ENCODE measurements at places on chromosomes 16 and 17.

GRCh38 chr17:51540151-51540550 is 279.8 kb downstream of the UTP18 start:
- DNase-seq, result no peak

DNA sequence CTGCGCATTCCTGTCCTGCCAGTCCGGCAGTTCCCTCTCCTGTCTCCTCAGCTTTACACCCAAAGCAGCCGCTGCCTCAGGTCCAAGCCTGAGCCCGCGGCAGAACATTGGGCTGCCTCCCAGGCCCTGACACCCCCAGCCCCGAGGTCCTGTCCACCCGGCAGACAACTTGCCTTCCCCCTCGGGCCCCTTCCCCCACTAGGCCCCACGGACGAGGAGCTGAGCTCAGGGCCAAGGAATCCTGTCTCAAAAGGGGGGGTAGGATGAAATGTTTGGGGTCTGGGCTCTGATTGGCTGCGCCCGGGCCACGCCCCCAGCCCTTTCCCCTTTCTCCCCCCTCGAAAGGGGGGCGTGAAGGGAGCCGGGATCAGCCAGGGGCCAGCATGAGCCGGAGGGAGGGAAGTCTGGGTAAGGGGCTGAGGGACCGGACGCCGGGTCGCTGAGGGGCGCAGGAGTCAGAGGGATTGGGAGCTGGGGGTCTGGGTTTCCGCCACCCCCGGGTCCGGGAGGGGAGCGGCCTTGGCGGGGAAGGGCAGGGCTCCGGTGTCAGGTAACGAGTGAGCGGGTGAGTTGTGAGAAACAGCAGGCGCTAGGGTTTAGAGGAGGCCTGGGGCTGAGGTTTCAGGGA is at the start of gene CTF1:
Gene CTF1, plus strand, starts transcription at position 354 of the 628 bp plus-strand sequence. Its CDS starts 30 bp downstream, at position 384.
- DNase-seq, result no peak

DNA sequence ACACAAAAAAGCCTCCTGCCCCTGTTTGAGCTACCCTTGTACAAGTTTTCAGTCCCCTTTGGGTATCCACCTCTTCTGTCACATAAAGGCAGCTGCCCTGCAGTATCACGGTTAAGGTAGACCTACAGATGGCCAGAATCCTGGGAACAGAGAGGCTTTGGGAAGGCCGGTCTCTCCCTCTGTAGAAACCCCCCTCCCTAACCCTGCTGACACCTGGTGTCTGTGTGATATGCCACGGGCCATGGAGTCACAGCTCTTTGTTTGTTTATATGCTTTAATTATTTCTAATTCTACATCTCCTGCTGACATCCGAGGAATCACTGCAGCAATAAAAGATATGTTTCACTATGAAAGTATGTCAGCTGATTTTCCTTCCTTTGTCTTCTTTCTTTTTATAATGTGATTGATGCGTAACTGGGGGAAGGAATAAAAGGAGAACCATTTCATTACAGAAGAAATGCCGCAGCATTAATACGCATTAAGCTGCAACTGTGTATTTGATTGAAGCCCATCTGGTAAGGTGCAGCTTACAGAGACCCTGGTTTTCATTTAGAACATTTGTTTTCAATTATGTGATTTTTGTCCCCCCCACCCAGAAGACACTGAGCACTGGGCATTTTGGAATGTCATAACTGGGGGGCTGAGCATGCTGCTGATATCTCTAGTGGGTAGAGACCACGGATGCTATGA is 142.1 kb downstream of the SLC39A11 start:
- no peak for DNase-seq

DNA sequence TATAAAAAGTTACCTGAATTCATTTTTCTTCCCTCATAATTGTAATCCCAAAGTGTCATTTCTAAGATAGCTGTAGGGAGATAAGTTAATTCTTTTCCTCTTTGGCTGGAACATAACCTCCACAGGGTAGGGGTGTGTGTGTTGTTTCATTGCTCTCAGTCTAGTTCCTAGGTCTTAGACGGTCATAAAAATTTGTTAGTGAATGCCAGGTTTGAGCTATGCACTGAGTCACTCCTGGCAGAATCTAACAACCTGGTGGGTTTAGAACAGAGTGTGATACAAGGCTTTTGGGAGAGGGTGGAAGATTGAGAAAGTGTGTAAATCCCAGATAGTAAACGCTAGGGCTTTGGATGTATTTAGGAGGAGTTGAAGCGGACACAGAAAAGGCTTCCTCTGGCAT is 894 bp upstream of the PHKG2 start:
- DNase-seq, result no peak

GRCh38 chr17:75502072-75502720 is 13.1 kb downstream of the CASKIN2 start:
- DNase-seq, result no peak

- no peak for DNase-seq
These were observed 89.3 kb downstream of the IRF8 start for GRCh38 chr16:85988306-85988705.

DNA sequence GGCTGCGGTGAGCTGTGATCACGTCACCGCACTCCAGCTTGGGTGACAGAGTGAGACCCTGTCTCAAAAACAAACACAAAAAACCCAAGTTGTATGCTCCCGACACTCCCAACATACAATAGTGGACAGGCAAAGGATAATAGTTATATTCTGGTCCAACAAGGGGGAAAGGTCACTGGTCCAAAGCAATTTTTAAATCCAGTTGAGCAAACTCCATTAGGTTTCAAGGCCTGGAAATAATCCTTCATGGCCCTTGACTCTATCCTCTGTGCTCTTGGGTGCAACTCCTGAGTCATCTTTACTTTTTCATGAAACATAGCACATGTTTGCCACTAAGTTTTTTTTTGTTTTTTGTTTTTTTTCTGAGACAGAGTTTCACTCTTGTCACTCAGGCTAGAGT is 50.3 kb upstream of the PHOSPHO1 start:
- no peak for DNase-seq

- peak; percentile 60 for DNase-seq
These were observed 8.0 kb downstream of the FLYWCH1 start for GRCh38 chr16:2919511-2920255.

DNA sequence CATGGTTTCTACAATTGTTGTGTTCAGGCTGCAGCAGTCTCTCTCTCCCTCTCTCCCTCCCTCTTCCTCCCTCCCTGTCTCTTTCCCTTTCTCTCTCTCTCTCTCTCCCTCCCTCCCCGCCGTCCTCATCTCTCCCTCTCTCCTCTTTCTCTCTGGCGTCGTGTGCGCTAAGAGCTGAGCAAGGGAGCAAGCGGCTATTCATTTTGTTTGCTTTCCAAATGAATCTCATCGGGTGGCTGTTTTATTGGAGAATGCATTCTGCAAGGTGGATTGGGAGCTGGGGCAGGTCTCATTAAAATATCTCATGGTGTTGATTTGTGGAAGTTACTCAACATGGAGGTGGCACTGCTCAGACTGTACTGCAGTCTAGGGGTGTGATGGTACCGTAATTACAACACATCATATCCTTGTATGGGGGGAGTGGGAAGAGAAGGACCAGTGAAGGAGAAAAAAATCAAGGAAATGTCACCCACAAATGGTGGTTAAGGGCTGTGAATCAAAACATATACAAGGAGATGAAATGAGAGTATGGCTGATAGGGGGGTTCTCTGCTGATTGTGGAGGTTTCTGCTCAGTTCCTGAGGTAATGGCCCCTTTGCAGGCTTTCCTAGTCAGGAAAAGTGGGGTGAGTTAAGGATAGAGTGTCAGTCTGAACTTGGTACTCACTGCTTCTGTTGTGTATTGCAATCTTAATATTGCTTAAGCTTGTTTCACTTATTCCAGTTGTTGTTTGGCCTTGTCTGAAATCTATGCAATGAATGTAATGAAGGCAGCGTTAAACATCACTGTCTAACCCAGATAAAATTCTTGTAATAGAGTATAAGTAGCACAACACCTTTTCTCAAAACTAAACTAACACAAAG is 2.7 kb downstream of the MSL1 start:
- DNase-seq, result no peak

- DNase-seq, result no peak
These were observed 116.0 kb downstream of the SALL1 start for GRCh38 chr16:51035110-51035498.

DNA sequence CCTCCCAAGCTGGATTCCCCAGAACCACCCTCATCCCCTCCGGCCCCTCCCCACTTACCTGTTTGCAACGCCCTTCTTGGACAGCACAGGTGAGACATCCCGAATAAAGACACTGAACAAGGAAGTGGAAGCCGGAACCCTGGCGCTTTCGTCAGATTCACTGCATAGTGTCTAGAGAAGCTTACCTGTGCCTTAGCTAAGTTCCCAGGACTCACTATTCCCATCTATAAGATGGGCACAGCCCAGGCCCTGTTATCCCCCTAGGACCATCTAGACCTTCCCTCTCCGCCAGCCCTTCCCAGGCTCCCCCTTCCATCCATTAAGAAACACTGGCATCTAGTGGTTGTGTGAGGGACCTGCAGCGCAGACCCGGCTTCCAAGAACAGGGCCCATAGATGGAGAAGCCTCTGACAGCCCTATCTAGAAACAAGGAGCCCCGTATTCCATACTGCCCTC is 26.9 kb upstream of the RPL38 start:
- DNase-seq, result peak; percentile 64

DNA sequence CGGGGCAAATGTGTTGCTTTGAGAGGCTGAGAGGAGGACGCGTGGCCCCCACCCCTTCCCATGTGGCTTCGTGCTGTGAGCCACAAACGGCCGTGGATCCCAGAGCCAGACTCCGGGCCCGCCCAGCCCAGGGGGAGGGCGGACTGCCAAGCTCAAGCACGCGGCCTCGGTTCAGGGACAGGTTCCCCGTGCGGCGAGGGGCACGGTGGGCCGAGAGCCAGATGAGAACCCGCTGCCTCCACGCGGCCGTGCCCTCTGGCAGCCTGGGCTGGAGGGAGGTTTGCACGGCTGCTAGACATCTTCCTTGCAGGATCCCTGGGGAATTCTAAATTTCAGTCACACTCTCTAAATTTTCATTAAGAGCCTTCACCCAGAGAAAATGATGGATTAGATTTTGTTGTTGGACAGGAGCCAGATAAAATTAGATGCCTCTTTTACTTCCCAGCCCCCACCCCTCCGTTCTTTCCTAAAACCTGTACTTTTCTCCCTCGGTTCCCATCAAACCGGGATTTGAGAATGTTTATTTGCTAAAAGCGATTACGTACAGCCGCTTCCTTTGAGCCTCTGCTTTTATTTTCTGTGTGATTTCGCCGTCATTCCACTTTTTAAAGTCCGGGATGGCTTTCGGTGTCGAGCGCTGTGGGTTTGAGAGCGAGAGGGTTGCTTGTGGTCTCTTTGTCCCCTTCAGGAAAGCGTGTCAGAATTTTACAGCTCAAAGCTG is 25.0 kb upstream of the GNG13 start:
- DNase-seq, result no peak

DNA sequence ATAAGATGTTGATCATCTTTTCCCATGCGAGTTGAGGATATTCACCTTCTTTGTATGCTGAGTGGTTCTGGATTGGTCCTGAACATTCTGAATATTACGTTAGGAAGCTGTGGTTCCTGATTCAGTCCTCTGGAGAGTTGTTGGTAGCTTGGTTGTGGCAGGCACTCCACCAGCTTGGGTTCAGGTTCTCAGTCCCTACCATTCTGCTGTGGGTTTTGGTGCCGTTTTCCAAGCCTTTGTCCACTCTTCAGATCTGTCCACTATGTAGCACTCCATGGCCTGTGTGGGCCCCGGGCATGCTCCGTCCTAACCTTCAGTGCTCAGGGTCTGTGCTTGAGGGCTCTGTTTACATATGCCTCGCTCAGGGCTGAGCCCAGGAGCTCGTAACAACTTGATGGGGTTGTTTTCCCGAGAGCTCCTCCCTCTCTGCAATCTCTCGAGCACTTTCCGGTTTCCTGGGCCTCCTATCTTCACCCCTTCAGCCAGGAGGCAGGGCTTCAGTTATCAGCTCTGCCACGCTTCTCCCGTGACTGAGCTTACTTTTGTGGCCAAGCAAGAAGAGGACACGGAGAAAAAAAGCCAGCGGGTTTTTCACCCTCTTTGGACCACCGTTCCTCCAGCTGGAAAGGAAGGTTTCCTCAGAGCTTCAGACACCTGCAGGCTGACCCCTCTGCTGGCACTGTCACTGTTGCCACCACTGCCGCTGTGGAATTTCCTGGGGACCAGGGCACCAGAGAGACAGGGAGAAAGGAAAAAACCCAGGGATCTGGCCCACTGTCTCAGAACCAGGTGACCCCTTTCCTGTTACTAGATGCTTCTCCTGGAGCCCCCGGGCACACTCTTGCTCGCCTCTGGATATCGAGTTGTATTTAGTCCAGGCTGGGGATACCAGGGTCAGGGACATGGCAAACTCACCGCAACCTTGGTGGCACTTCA is 19.6 kb downstream of the KIAA0513 start:
- no peak for DNase-seq

- no peak for DNase-seq
These were observed 3.6 kb downstream of the COG1 start for GRCh38 chr17:73196500-73196899.

- no peak for DNase-seq
These were observed 35.3 kb upstream of the MMP2 start for GRCh38 chr16:55443434-55444346.

GRCh38 chr16:31127182-31127581 is 8.3 kb downstream of the PRSS8 start:
- no peak for DNase-seq

DNA sequence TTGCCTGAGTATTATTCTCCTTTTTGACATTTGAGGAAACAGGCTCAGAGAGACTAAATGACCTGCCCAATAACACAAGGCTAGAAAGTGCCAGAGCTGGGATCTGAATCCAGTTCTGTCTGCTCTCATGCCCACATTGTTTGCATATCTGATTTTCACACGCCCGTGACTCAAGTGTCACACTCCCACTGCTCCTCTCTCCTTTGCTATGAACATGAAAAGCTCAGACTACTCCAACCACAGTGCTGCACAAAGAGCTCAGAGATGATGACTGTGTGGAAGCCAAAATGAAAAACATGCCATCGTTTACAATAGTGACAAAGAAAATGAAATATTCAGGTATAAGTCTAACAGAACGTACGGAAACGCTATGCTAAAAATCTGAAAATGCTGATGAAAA is 107.9 kb downstream of the SMG6 start:
- DNase-seq, result peak; percentile 43

GRCh38 chr16:80347900-80348299 is 192.9 kb upstream of the DYNLRB2 start:
- no peak for DNase-seq
